Stimulated activated CD4-positive, alpha-beta T cell treated with anti-CD3 and anti-CD28 coated beads, Interleukin-2, amount 100 ng/mL, for 4 hours (primary cell): ENCODE measurements at places on chromosomes 11 and 22.

DNA sequence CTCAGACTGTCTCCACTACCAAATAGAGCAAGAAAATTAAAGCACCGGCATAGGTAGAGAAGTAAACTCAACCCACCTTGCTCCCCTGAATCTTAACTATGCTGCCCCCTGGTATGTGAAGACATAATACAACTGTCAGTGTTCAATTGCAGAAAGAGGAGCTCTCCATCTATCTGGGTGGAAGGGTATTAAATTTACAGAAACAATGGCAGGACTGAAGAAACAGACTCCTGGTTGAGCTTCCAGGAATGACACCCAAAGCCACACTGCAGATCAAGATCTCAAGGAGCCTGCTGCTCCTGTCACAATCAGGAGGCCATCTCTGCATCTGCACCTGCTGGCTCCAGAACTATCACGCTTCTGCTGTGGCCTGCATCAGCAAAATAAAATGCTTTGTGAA lies 132.1 kb upstream of the BMAL1 start:
- no peak for DNase-seq

DNA sequence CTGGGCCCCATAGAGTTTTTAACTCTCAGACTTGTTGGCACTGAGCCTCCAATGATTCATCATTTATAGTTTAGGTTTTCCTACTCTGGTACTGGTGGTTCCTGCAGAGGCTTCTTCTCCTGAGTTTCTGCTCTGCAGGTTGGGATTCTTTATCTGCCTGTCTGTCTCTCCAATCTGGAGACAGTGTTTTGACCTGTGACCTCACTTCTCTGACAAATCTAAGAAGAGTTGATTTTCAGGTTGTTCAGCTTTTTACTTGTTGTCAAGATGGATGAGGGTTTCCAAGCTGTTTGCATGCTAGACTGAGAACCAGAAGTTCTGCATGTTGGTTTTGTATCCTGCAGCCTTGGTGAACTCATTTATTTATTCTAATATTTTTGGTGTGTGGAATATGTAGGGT lies 63.9 kb downstream of the JAM3 start:
- no peak for DNase-seq

- no peak for DNase-seq
These were observed 9.1 kb downstream of the CPT1A start for GRCh38 chr11:68832476-68833181.

DNA sequence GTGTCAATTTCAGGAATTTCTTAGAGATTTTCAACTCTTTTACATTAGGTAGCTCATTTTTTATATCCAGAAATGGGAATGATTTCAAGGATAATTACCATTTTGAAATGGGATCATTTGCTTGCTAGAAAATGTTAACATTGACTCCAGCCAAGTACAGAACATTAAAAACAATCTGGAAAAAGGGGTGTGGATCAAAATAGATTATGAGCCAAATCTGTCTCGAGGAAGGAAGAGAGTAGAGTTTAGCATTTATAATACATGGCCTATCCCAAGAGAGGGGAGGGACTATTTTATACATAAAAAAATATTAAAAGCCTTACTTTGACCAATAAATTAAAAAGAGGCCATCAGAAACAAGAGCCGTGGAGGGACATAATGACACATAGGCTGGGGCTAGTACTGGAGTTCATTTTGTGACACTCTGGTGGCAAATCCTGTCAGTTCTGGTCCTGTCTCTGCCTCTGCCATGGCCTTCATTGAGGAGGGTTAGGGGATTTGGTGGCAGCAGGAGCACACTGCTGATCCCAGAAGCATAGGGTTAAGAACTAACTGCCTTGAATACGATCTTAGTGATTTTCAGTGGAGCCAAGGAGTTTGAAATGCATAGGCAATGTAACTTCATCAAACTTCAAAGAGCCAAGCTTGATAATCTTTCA lies 20.4 kb downstream of the PPP6R3 start:
- no peak for DNase-seq

DNA sequence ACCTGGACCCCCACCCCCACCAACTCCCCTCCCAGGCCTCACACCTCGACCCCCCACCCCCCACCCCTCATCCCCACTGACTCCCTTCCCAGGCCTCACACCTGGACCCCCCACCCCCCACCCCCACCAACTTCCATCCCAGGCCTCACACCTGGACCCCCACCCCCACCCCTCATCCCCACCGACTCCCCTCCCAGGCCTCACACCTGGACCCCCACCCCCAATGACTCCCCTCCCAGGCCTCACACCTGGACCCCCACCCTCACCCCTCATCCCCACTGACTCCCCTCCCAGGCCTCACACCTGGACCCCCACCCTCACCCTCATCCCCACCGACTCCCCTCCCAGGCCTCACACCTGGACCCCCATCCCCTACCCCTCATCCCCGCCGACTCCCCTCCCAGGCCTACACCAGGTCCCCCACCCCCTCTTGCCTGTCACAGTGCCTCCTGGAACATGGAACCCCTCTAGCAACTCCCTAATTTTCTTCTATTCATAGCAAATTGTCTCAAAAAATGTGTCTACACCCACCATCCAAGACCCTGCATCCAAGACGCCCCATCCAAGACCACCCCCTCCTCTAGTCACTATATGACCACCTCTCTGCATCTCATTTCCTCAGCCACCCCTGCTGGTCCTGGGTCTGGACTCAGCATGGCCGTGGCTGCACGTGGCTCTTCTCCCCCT lies 36.9 kb upstream of the BRSK2 start:
- DNase-seq: no peak
